ENCODE measurements at places on chromosomes 7 and 10. TPM values are rescaled to one million over a fixed set of nuclear protein-coding genes. Genes with fewer than 3 reads are reported as not detected.

DNA sequence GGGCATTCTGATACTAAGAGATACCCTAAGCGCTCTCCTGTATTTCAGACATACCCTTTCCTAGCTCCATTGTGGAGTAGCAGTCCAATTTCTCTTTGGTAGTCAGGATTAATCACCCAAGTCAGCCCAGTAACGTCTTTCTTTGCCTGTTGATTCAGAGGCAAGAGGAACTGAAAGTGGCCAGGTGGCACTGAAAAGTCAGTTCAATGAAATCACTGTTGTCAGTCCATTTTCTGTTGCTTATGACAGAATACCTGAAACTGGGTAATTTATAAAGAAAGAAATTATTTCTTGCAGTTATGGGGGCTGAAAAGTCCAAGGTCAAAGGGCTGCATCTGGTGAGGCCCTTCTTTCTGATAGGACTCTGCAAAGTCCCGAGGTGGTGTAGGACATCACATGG lies 40.2 kb downstream of the ANKRD61 start:
- H3K27ac ChIP-seq: no peak overlapping the region
- DNase-seq: no peak
- H3K36me3 ChIP-seq: no peaks in the 10 kb centered on the region
- no peak overlapping the region for H3K4me3 ChIP-seq
- no peaks in the 10 kb centered on the region for H3K27me3 ChIP-seq
- no peaks in the 10 kb centered on the region for H3K4me1 ChIP-seq

DNA sequence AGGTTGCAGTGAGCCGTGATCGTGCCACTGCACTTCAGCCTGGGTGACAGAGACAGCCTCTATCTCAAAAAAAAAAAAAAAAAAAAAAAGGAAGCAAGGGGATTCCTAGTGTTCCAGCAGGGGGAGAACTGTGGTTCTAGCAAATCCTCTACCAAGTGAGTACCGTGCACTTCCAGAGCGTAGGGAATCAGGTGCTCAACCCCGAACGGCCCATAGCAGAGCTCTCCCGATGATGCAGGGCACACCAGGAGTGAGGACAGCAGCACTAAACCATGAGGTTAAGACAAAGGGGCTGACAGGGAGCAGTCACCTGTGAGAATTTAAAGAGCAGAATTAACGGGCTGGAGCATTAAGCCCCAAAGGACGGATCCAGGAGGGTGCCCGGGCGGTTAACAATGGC lies 173.6 kb downstream of the PTPRN2 start:
- H3K27me3 ChIP-seq: no peaks in the 10 kb centered on the region
- no peaks in the 10 kb centered on the region for H3K36me3 ChIP-seq
- H3K4me1 ChIP-seq: no peaks in the 10 kb centered on the region
- no peak for DNase-seq

DNA sequence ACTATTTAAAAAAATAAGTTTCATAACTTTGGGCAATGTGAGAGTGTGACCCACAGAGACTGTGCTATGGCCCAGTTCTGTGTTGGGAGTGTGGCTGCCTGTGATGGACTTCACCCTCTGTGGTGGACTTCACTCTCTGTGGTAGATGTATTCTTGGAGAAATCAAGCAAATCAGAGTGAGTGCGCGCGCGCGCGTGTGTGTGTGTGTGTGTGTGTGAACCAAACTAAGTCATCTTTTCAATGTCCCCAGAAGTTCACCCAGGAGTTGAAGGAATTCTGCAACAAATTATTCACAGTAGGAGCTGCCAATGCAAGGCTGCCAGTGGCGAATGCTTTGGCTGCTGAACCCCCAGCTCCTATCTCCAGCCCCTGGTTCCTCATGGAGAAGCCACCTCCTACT lies 184.5 kb downstream of the ADAM12 start:
- H3K4me1 ChIP-seq: no peaks in the 10 kb centered on the region
- no peak overlapping the region for H3K27ac ChIP-seq
- no peaks in the 10 kb centered on the region for H3K36me3 ChIP-seq
- DNase-seq: no peak

DNA sequence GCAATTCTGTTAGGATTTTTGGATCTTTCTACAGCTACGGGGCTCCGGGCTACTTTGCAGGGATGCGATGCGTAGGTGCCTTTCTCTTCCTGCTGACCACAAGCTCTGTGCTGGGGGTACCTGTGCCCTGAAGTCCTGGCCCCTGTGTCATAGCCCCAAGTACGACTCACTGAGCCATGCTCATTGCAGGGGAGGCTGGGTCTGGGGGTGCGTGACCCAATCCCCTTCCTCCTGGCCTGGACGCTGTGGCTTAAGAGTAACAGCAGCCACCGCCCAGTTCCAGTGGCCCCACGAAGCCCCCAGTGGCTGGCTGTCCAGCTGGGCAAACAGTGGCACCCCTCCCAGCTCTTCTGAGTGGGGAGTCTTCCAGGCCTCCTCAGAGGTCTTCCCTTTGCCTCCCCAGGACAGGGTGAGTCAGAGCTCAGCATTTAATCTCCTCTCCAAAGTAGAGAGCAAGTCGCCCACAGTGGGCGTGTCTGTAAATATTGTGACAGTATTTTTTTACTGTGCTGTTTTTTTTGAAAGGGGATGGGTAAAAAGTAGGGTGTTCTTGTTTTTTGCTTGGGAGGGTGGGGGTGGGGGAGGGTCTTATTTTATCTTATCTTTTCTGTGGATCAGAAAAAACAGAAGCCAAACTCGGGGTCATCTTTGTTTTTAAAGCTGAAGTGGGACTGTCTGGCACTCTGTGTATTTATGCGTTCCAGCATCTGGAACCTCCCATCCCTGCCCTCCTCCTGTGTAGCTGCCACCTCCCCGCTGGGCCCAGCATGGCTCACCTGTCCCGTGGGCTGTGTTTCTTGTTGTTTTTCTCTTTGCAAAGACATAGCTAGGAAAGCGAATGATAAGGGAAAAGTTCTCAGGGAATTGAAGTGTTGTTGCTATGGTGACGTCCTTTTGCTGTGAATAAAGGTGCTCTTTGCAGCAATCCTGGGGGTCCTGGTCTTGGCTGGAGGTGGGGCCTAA lies 8.2 kb downstream of the LFNG start:
- H3K27me3 ChIP-seq: no peaks in the 10 kb centered on the region
- peak overlapping the region; percentile 73 for H3K27ac ChIP-seq
- no peaks in the 10 kb centered on the region for H3K36me3 ChIP-seq
- peak; percentile 77 for DNase-seq
- peaks cover 53% of the 10 kb centered on the region for H3K4me1 ChIP-seq
- H3K4me3 ChIP-seq: no peak overlapping the region

DNA sequence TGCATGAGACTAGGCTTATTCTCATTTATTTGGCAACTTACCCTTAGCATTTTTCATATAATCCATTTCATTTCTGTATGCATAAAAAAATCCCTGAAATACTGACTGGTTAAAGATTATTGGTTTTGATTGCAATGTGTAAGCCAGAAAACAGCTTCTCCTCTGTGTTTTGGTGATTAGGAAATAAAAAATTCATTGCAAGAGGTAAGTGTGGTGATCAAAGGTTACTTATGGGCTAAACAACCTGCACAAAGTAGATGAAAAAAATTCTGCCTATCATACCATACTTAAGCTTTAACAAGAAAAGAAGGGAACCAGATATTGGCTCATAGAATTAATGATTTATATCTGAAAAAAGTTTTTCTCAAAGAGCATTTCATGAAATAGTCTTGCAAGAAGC lies 64.0 kb upstream of the TMEM168 start:
- no peak for DNase-seq
- peaks cover 19% of the 10 kb centered on the region for H3K36me3 ChIP-seq
- H3K4me3 ChIP-seq: no peak overlapping the region
- no peaks in the 10 kb centered on the region for H3K27me3 ChIP-seq
- H3K27ac ChIP-seq: no peak overlapping the region
- H3K4me1 ChIP-seq: no peaks in the 10 kb centered on the region

DNA sequence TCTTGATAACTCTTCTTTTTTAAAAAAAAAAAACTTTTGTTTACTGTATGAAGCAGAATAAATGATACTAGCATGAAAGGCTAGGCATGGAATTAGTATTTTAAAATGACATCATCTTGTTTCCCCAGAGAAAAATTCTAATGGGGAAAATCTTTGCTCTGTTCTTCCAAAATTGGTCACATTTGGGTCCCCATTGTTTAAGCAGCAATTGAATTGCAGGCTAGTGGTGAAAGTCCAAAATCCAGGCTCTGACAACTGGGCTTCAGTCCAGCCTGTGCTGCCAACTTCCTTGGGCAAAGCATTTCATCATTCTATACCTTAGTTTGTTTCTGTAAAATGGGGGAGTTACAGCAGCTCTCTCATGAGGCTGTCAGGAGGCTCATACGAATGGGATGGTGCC lies 726.4 kb downstream of the KCNMA1 start:
- no peak for DNase-seq
- H3K4me3 ChIP-seq: no peak overlapping the region
- no peaks in the 10 kb centered on the region for H3K4me1 ChIP-seq

GRCh38 chr10:109587366-109587765 lies 335.9 kb downstream of the XPNPEP1 start:
- no peak for DNase-seq
- H3K4me1 ChIP-seq: no peaks in the 10 kb centered on the region
- no peak overlapping the region for H3K27ac ChIP-seq
- H3K4me3 ChIP-seq: no peak overlapping the region

- H3K27me3 ChIP-seq: peaks cover 17% of the 10 kb centered on the region
- H3K27ac ChIP-seq: no peak overlapping the region
- no peak for DNase-seq
- H3K36me3 ChIP-seq: no peaks in the 10 kb centered on the region
Measured at GRCh38 chr10:97991871-97992270, 38.5 kb downstream of the CRTAC1 start.

- H3K36me3 ChIP-seq: no peaks in the 10 kb centered on the region
- no peak overlapping the region for H3K4me3 ChIP-seq
- no peaks in the 10 kb centered on the region for H3K4me1 ChIP-seq
- H3K27ac ChIP-seq: no peak overlapping the region
Measured at GRCh38 chr10:36538953-36539586, 586.3 kb upstream of the ANKRD30A start.

- H3K4me3 ChIP-seq: no peak overlapping the region
- no peak for DNase-seq
- H3K36me3 ChIP-seq: peaks cover 23% of the 10 kb centered on the region
- no peaks in the 10 kb centered on the region for H3K27me3 ChIP-seq
- H3K27ac ChIP-seq: no peak overlapping the region
Measured at GRCh38 chr7:140121326-140121725, 55.5 kb downstream of the KDM7A start.

- H3K36me3 ChIP-seq: peaks cover 30% of the 10 kb centered on the region
- peak overlapping the region; percentile 78 for H3K27ac ChIP-seq
- H3K4me1 ChIP-seq: peaks cover 75% of the 10 kb centered on the region
Measured at GRCh38 chr10:6089334-6090219, 743 bp downstream of the RBM17 start.

- DNase-seq: peak; percentile 57
- H3K27me3 ChIP-seq: no peaks in the 10 kb centered on the region
- peak overlapping the region; percentile 13 for H3K4me3 ChIP-seq
Measured at GRCh38 chr10:72242675-72243074, 26.6 kb upstream of the ASCC1 start.

DNA sequence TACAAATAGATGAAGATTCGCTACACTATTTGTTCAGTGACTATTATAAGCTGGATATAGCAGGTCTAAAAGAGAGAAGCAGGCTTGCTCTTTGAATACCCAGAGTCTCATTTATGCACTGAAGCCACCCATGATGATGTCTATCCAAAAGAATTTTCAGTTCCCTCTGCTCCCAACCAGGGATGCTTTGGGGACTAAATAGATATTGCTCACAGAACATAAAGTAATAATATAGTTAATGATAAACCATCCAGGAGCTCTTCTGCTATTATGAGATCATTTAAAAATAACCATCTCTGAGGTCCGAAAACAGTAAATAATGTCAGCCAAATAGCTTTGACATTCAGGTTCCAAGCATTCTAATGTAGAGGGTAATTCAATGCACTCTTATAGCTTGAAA lies 875.4 kb downstream of the SORCS3 start:
- H3K27me3 ChIP-seq: peaks cover 1% of the 10 kb centered on the region
- no peak overlapping the region for H3K4me3 ChIP-seq
- no peaks in the 10 kb centered on the region for H3K36me3 ChIP-seq
- H3K4me1 ChIP-seq: no peaks in the 10 kb centered on the region

- no peak overlapping the region for H3K4me3 ChIP-seq
- H3K27ac ChIP-seq: no peak overlapping the region
- H3K27me3 ChIP-seq: no peaks in the 10 kb centered on the region
- H3K4me1 ChIP-seq: no peaks in the 10 kb centered on the region
Measured at GRCh38 chr10:130924138-130924819, 387.2 kb downstream of the TCERG1L start.

DNA sequence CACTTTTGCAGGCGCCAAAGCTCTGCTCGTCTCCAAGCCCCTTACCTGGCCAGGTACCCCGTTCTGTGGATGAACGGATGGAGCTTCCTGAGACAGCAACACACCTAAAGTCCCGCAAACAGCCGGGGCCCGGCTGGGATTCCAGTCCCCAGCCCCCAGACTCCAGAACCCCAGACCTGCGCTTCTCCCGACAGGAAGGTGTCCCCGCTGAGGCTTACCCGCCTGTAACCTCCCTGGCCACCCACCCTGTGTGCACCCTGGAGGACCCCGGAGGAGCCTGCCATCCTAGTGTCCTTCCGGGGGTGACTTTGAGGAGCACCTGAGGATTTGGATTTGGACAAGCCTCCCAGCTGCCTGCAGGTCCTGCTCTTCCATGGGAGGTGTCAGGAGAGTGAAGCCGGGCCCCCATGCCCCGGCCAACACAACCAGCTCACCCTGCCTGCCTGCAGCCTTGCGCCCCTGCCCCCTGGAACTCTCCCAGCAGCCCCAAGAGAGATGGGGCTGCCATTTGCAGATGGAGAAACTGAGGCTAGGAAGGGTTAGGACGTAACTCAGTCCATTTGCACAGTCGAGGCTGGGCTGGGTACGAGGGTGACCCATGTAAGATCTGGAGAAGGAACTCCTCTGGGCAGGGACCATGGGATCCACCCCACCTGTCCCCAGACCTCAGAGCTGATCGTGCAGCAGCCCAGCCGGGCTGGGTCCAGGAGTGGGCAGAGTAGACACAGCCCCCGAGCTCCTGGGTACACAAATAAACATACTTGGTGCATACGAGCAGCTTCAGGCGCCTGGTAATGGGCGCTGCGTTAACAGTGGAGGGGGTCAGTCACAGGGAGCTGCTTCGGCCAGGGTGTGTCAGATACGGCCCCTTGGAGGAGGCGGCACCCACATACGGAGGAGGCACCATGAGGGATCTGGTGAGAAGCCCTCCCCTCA lies 31.9 kb downstream of the UNCX start:
- H3K27me3 ChIP-seq: peaks cover 24% of the 10 kb centered on the region
- H3K4me3 ChIP-seq: no peak overlapping the region
- H3K4me1 ChIP-seq: no peaks in the 10 kb centered on the region
- no peaks in the 10 kb centered on the region for H3K36me3 ChIP-seq

Gene NOC3L
- total RNA-seq: 53.7 TPM

Gene GARIN1A
- total RNA-seq: 0.07 TPM

Gene AFAP1L2
- 2.0 TPM for total RNA-seq

Gene NKX1-2
- not detected for total RNA-seq

Gene CYP2E1
- 0.32 TPM for total RNA-seq

Gene GLI3
- 0.18 TPM for total RNA-seq

Gene OR2A1
- total RNA-seq: not detected

Gene IDI2
- not detected for total RNA-seq

All from activated CD4-positive, alpha-beta T cell treated with anti-CD3 and anti-CD28 coated beads for 36 hours (primary cell).